ENCODE measurements at places on chromosomes 2 and 18.

DNA sequence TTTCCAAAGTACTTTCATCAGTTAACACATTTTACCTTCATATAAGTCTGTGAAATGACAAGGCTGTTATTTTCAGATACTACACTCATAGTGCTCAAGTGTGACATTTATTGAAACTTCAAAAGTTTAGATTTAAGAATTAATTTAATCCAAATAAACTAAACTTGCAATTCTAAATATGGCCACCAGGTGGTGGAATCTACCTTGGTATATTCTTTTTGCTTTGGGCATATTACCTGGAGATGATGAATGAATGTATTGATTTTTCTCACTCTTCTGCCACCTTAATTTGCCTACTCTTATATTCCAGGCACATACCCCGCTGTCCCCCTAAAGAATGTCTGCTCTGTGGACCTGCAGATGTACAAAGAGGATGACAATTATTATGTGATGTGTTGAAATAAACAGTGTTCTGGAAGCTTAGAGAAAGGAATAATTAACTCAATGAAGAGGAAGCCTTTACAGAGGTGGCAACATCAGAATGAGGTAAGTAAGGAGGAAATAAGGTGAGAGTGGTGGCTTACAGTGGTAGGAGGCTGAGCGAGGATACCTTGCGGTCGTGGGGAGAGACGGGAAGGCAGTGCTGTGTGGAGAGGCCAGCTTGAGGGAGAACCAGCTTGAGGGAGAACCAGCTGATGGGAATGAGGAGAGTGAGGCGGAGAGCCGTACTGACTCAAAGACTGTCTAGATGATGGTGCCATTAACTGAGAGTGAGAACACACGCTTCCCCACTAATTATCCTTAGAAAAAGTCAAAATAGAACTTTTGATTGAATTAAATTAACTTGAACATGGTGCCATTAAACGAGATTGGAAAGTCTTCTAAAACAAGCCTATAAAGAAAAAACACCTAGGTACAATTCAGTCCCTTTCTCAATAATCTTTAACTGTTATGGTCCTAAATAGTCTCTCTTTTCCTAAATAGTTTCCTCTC is 179.5 kb downstream of the CELF4 start:
- no peak for DNase-seq

- no peak for DNase-seq
These were observed 25.6 kb downstream of the DNMT3A start for GRCh38 chr2:25316101-25316500.

DNA sequence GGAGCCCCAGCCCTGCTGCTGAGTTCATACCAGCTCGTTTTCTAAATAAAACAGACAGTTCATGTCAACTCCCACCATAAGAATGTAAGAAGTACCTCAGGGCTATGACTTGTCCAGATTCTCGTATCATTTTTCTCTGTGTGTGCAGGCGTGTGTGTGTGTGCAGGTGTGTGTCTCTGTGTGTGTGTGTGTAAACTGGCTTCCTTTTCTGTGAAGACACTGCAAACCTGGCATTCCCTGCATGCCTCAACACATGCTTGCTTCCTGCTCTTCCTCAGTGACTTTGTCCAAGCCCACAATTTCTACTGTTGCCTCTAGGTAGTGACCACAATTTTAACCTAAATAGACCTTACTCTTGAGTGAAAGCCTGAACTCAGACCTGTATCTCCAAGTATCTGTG is 879.0 kb downstream of the SLC4A3 start:
- DNase-seq, result no peak

GRCh38 chr2:109644571-109645275 is 30.6 kb downstream of the SOWAHC start:
- DNase-seq, result no peak

GRCh38 chr2:41414486-41415230 is 633.2 kb upstream of the PKDCC start:
- DNase-seq, result no peak

DNA sequence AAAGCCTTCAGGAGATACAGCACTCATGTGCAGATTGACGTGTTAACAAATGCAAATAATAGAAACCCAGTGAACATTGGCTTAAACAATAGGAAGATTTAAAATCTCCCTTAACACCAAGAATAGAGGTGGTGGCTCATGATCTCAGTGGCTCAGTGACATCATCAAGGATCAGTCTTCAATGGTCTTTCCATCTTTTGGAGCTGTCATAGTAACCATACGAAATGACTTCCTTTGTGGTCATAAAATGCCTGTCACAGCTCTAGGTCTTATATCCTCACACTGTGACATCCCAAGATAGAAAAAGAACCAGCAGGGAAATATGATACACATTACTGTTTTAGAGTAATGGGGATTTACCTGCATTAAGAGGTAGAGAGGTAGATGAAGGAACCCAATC is 59.6 kb upstream of the ACKR3 start:
- no peak for DNase-seq

DNA sequence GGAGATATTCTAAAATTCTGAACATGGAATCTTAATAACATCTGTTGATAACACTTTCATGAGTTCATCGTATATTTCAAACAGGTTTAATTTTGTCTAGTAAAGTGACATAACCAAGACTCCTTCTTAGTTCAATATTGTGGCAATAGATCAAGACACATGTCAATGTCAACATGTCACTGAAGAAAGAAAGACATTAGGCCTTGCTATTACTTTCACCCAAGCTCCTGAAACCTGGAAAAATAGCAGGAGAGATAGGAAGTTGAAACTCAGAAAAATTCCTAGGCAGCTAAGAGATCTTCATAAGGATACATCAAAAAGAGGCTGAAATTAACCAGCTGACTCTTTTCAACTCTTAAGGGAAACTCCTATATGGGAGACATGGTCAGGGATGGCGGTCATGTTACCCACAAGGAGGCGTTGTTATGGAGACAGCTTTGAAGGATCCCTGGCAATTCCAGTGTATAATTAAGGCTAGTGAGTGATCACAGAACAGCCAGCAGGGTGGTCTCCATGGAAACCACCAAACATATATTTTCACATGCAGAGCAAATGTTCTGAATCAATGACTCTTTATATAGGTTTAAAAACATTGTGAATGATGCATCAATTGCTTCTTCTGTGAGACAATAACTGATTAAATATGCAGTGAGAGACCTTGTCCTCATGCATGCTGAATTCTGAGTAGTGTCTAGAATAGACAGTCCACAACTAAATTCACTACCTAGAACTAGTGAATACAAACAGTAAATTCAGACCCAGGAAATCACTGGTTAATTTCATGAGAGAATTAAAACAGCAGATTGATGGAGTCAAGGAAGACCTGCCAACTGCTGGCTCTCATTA is 115.3 kb upstream of the RIOK3 start:
- DNase-seq, result no peak

GRCh38 chr2:230793572-230794359 is 71.0 kb upstream of the ITM2C start:
- peak; percentile 48 for DNase-seq

DNA sequence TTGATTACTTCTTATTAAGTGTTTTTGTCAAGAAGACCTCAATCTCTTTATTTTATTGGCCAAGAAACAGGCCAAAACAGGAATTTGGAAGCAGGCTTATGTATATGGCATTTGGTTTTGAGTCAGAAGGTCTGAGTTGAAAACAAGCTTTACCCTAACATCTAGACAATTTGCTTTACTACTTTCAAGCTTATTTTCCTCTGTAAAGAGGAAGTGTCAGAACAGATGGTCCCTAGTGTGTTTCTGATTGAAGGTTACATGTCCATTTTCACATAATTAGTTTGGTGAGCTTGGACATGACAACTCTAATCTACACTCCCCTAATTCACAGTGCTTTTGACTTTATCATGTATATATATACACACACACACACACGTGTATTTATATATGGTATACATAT is 19.8 kb upstream of the MAP4K4 start:
- no peak for DNase-seq

GRCh38 chr18:53795610-53796009 is 428.9 kb downstream of the MBD2 start:
- DNase-seq, result no peak

GRCh38 chr18:11009147-11009546 is 140.2 kb downstream of the PIEZO2 start:
- DNase-seq, result no peak

DNA sequence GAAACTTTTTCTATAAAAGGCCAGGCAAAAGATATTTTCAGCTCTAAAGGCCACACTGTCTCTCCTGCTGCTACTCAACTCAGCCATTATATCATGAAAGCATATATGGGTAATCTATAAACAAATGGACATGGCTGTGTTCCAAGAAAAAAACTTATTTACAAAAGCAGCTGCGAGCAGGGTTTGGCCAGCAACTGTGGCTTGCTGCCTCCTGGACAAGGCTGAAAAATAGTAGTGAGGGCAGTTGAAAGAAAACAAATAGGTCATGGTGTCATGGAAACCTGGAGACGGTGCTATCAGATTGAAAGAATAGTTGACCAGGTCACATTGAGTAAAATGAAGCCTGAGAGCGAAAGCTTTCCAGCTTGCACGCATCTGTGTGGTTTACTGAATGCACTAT is 89.2 kb upstream of the LRATD1 start:
- no peak for DNase-seq

DNA sequence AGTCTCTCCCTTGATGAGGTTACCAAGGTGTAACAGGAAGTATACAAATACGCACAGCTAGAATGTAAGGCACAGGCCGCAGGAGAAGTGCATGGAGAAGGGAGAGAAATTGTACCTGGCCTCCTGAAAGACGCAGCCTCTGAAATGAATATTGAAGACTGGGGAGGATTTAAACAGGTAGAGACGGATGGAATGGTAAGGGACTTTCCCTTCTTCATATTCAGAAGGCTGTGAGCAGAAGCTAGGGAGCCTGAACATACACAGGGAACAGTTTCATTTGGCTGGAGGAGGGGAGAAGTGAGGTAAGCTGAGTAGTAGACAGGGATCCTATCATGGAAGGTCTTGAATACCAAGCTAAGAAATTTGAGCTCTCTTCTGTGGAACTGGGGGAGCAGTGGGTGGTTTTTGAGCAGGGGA is 112.7 kb downstream of the ANKRD44 start:
- DNase-seq, result no peak

DNA sequence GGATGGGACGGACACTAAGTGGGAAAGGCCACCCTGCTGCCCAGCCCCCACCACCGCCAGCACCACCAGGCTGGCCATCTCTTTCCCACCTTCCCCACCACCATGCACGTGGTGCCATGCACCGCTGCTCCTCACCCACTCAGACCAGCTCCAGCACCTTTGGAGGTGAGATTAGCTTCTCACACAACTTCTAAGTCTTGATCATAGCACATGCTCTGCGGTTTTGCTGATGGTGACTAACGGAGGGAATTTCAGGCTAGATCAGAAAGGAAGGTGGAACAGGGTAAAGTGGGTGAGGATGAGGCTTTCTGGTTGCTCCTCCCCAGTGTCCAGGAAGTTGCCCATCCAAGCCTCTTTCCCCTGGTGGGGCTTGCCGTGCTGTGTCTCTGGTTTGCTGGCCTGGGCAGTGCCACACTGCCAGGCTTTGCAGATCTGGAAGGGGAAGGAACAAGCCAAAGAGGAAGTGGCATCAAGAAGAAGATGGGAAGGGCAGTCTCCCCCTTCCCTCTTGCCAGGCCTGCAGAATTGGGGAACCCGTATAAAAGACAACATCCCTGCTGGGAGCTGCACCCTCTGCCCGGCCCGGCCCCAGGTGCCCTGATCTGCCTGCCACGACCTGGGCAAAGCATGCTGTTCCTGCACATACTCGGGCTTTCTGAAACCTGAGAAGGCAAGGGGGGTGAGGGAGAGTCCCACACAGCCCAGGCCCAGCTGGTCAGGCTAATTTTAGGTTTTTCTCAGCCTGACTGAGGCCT is 44.3 kb upstream of the CAB39 start:
- DNase-seq, result no peak

DNA sequence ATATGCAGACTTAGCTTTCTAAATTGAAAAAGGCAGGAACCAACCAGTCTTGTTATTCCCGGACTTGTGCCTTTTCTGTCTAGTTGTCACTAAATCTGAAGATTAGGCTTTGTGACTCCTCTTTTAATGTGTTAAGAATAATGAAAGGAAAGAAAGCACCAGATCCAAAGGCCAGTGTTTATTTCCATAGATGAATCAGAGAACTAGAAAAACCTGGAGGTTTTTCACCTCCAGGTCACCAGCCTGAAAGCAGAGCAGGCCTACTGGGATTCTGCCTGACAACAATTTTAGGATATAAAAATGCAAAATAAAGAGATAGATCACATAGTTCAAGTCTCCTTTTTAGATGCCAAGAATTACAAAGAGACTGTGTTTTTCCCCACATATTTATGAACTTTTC is 160.4 kb downstream of the GULP1 start:
- DNase-seq, result no peak

GRCh38 chr2:238554468-238555315 is 128.0 kb downstream of the ASB1 start:
- no peak for DNase-seq

DNA sequence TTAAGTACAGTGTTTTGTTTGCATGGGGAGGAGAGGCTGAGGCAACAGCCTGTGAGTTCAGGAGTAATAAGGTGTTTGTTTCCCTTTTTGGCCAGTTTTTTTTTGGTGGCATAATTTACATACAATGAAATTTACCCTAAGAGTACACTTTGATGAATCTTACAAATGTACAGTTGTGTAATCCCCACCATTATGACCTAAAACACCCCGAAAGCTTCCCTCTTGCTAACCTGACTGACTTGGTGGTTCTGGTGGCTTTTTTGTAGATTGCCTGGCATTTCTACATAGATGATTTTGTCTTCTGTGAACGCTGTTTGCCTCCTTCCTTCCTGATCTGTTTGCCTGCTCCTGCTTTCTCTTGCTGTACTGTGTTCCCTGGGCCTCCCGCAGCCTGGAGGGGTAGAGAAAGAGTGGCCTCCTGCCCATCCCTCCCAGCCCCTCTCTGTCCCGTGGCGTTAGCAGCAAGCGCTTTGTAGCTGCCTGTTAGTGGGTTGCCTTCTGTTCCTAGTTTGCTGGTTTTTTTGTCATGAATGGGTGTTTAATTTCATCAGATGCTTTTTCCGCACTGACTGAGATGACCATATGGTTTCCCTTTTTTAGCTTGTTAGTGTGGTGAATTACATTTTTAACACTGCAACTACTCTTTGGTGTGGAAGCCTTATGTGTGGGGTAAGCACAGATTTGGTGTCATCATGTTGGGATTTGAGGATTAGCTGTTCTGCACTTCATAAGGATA is 32.1 kb downstream of the ASAP2 start:
- DNase-seq, result no peak

GRCh38 chr2:182954789-182955188 is 83.5 kb downstream of the NCKAP1 start:
- no peak for DNase-seq

GRCh38 chr2:102753563-102754159 is 8.2 kb upstream of the TMEM182 start:
- DNase-seq, result no peak

DNA sequence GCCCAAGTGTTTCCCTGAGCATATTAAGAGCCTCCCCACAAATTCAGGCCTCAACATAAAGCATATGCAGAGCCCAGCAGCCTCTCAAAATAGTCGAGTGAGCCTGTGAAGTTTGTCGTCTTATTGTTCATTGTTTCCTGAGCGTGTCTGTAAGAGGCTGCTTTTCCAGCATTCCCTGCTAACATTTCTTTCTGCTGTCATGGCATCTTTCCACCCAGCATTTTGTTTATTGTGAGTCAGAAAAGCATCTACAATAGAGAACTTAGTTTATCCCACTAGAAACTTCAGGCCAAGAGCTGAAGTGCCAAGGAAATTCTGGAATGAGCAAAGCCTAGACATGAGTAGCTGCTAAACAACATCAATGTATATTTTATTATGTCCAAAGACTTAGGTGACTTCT is 46.3 kb upstream of the STAM2 start:
- no peak for DNase-seq
